Glutamatergic neuron (in vitro differentiated cells): ENCODE measurements at places on chromosomes 16 and 17.

- DNase-seq, result no peak
These were observed 5.9 kb upstream of the MAP2K3 start for GRCh38 chr17:21278450-21279197.

DNA sequence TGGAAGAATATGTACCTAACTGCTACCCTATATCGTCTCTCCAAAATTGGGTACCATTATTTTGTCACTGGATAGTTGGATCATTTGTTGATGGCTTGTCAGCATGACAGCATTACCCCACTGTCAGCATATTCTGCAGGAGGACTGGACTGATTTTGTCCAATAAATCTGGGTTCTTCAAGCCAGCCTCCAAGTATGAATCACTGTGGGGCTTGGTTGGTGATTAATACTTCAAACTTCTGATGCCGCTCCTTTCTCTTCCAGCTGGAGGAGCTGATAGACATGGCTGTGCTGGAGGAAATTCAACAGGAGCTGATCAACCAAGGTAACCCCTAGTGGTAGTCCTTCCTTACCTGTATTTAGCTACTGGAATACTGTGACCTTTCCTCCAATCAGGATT is 2.5 kb downstream of the RPAIN start:
- DNase-seq, result no peak

- no peak for DNase-seq
These were observed 9.7 kb downstream of the ENPP7 start for GRCh38 chr17:79740413-79740812.

GRCh38 chr16:79061181-79061580 is 539.4 kb downstream of the MAF start:
- no peak for DNase-seq

DNA sequence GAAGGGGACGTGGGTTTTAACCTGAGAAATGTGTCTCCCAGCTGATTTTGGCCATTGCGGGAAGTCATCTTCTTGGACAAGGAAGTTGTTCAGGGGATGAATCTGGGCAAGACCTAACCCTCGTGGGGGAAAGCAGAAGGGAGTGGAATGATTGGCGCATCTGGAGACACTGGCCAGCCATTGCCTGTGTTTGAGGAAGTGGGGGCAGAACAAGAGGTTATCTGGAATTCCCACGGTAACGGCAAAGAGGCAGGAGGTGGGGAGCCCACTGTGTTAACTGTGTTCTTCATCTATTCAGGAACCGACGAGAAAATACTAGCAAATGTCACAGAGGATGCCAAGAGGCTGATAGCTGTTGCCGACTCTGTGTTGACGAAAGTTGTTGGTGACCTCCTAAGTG is 66.9 kb downstream of the RNF213 start:
- DNase-seq, result no peak

GRCh38 chr16:3485821-3486505 is 9.3 kb downstream of the C16orf90 start:
- no peak for DNase-seq

- peak; percentile 82 for DNase-seq
These were observed 244.7 kb downstream of the RBFOX3 start for GRCh38 chr17:79365836-79366770.

GRCh38 chr16:74999219-74999608 is 390 bp downstream of the ZNRF1 start:
- DNase-seq, result no peak

- DNase-seq, result no peak
These were observed 78.8 kb upstream of the RPRML start for GRCh38 chr17:47057830-47058229.

DNA sequence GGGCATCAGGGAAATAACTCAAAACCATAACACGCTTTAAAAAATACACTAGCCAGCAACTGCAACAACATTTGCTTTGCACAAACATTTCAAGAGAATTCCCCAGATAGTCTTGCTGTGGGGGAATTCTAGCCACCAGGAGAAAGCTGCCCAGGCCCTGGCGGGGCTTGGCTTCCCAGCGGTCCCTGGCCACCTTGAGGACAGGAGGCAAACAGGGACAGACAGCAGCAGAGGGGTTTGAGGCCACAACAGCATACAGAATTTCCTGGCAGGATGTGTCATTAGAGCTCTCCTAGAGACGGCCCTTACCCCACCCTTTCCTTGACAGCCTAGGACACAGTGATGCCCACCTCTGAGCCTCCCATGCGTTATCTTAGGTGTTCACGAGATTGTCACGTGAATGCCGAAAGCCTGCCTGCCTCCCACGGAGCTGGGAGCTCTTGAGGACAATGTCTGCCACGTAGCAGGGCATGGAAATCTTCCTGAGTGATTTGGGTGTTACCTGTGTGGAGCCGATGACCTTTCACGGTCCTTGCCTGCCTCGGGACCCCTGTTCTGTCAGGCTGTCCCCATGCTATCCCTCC is 114.3 kb downstream of the RBFOX3 start:
- DNase-seq, result no peak

DNA sequence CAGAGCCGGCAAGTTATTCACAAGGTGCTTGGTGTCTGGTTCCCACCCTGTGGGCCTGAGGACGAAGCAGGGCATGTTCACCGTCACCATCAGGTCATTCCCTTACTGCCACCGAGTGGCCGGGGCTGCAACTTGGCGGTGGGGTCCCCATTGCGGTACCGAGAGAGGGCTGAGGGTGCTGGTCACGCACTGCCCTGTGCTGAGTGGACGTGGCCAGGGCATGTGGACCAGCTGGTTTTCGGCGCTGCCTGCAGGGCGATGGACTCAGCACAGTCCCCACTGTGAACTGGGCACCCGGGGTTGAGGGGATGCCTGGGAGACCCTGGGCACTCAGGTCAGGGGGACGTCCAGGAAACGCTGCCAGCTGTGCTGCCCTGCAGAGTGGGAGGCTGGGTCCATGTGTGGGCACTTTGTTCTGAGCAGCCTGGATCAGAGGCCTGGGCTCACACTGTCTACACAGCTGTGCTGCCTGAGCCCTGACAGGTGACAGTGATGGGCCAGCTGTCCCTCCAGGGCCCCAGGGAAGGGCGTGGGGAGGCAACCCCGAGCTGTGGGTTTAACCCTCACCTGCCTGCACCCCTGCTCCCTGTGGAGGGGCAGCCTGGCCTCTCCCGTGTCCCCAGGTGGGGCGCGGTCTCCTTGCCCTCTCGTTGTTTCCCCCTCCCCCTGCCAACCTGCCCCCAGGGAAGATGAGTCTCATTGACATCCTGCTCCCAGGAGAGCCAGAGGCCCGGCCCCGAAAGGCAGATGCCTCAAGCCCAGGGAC is 39.3 kb upstream of the GNG13 start:
- DNase-seq, result no peak

DNA sequence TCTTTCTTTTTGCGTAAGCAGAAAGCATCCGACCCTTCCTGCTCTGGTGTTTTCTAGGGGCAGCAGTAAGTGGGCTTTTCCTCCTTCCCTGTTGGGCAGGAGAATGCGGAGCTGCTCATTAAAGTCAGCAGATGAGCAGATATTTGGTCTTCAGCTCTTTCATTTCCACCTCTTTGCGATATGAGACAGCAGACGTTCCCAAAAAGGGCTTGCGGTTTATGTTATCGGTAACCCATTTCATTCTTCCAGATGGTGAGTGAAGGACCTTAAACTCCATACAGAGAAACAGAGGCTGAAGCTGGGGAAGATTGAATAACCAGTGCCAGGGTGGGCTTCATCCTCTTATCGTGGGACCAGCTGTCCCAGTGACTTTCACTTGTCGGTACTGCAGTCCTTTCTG is 40.7 kb downstream of the KSR1 start:
- DNase-seq, result no peak

DNA sequence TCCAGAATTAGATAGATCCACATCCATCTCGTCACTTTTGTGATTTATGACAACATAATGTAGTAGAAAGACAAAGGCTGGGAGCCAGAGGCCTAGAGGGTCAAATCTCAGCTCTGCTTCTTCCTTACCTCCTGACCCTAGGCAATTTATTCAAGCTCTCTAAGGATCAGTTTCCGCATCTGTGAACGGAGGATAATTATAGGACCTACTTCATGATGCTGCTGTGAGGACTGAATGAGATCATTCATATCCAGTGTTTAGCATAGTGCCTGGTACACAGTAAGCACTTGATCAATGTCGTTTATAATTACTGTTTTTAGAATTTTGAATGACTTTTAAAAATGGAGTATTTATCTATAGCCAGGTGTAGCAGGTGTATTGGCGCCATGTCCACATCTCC is 128.4 kb downstream of the SHISA9 start:
- no peak for DNase-seq

DNA sequence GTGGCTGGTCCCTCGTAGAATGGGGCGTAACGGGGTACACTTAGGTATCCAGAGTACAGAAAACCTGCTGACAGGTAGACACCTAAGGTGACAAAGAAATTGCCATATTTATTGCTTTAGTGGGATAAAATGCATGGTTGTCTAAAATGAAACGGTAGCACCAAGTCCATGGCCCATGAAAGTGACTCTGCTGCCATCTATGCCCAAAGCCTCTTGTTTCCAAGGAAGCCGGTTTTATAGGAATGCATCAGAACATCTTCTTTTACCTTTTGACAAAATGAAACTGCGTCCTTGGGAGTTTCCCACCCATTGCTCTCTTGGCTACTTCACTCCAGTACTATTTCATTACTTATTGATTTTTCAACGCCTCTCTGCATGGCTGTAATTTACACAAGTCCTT is 151.3 kb upstream of the ZFHX3 start:
- DNase-seq, result no peak

DNA sequence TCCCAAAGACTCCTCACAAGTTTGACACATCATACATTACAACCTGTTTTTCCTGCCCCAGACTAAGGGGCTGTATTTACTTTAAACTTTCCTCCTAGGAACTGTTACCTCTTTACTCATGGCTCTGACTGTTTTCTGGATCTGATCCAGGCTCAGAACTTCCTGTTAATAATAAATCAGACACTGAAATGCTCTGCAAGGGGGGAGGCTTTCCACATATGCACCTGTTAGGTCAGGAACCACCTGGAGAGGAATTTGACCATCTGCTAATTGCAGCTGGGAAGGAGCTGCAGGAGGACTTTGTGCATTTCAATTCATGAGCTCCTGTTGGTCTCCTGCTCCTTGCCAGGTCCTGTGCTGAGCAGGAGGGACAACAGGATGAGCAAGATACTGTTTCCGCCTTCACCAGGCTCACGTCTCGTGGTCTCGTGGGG is 476.9 kb upstream of the CDH5 start:
- no peak for DNase-seq

DNA sequence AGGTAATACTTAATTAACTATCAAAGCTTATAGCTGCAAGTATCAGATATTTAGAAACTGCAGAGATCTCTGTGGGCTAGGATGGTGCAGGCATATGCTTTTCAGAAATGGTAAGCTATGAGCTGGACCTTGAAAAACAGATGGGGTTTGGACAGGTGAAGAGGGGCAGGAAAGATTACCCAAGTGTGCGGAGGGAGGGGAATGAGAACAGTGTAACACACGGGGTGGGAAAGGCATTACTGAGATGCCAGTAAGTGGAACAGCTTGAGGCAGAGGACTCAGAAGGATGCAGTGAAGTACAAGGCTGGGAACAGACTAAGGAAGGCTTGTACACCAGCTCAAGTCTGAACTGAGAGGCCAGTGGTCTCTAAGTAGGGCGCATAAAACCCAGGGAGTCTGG is 22.1 kb upstream of the EVPL start:
- no peak for DNase-seq

- DNase-seq, result peak; percentile 27
These were observed 50.6 kb downstream of the NTN1 start for GRCh38 chr17:9071811-9072498.

GRCh38 chr16:24550295-24550694 is 10.9 kb downstream of the RBBP6 start:
- DNase-seq, result no peak
